ENCODE measurements at places on chromosomes 3 and 15.
A peak's percentile ranks its signal among the peaks of the same experiment; 100 is the strongest.

DNA sequence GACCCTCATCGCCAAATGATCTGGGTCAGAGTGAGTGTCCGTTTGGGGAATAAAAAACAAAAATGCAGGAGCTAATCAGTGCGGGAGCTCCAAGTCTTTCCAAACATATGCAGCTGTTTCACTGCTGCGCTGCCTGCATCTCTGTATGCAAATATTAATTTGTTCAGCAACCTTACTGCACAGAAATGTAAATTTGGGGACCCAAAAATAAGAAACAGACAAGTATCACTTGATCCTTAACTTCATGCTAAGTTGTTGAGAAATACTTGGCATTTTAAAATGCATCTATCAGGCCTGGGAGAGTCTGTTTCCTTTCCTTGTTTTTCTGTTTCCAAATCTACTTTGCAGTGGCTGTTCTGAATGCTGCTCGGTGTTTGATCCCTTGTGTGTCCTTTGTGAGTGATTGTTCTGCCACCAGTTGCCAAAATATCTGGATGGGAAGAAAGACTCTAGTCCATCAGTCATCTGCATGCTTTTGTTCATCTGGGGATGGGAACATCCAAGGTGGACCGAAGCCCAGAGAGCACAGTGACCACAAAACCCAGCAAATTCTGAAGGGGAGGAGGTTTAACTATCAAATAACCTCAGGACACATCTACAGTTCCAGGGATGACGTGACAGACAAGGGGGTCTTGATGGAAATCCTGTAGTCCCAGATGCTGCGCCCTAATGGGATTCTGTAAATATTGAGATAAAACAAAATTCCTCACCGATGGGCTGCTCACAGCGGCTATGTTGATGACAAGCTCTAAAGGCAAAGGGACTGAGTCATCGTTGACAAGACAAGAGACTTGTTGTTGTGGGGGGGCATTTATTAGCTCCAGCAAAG, 199.5 kb upstream of the WNT5A start:
- no peak for DNase-seq

DNA sequence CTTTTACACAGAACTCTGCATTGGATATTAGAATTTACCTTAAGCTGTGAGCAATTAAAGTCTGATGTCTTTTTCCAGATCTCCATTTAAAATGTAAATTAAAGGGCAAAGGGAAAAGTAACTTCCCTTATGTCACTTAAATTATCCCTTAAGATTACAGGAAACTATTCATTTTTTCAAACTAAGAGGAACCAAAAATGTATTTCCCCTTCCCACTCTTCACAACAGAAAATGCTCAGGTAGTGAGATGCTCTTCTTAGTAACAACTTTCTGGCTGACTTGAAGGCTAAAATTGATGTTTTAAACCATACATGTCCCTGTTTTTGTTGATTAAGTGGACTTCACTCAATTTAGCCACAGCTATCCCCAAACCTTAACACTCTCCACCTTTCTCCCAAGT, 17.6 kb downstream of the RSL24D1 start:
- no peak for DNase-seq

- DNase-seq = no peak
Observed at GRCh38 chr3:30084316-30084715, 522.1 kb upstream of the TGFBR2 start.

DNA sequence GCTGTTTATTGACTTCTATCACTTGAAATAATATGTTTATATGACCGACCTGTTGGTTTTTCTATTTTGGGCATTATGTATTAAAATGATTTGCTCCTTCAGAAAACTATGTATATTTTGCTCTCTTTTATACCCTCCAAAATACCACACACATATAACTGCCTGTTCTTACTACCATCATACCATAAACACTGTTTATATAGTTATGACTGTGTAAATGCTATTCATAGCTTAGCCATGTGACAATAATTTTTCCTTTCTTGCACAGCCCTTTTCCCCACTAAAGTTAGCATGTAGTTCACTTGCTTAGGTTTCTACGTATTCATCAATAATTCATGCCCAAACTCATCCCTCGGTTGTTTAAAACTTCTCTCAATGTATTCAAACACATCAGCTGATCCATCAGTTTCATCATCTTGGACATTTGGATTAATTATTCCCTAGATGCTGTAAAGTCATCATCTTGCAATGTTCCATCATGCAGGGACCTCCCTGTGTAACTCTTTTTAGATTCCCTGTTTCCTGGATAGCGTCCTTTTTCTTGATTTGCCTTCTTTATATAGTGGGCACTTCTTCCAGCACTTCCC, 8.2 kb upstream of the RYK start:
- DNase-seq = no peak

DNA sequence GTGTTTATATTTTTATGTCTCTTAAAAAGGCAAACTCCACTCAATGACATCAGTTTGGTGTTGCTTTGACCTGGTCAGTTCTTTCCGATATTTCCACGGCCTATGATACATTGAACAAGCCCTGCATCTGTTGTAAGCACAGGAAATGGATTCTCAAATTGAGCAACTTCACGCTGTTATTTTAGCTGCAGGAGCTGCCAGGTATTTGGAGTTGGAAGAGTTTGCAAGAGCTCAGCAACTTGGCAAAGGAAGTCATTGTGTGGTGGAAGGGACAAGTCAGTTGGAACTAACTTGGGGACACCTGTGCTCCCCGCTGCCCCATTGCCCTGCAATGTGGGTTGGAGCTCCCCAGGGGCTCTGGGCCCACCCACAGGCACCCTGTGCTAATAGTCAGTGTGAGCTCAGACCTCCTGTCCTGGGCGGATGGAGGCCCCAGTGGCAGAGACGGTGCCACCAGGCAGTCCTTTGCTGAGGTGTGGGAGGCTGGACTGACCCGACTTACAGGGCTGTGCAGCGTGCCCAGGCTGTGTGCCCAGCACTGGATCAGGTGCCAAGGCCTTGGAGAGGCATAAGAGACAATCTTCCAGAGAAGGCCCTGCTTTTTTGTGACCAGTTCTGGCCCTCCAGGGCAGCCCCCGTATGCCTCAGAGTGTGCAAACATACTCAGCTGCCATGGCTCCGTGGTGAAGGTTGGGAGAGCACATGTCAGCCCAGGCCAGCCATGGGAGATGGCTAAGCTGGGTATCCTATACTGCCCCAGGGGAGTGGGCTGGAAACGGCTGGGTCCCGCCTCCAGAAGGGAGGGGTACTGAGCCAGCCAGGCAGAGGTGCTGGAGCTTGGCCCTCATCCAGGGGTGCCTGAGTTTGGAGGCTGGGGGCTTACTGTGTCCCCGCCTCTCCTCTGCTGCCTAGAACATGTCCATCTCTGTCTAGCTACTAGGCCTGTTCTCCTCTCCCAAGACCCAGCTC, 43.5 kb downstream of the KY start:
- DNase-seq = no peak

- DNase-seq = no peak
Observed at GRCh38 chr15:52069559-52069958, 43.0 kb downstream of the BCL2L10 start.

GRCh38 chr3:160475153-160475552, 25.6 kb upstream of the TRIM59 start:
- no peak for DNase-seq

DNA sequence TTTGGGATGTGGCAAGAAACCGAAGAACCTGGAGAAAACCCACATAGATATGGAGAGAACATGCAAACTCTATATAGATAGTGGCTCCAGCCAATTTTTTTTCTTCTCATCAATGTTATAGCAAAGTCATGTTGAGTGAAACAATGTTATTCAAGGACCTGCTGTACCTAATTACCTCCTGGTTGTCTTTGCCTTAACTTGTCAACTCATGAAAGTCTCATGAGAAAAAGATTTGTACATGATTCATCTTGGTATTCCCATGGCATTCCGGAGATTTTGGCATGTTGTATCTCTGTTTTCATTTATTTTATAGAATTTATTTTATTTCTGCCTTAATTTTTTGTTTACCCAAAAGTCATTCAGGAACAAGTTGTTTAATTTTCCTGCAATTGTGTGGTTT, 303.8 kb upstream of the CDIN1 start:
- DNase-seq = no peak

GRCh38 chr15:31847961-31848360, 182.4 kb upstream of the CHRNA7 start:
- DNase-seq = no peak

DNA sequence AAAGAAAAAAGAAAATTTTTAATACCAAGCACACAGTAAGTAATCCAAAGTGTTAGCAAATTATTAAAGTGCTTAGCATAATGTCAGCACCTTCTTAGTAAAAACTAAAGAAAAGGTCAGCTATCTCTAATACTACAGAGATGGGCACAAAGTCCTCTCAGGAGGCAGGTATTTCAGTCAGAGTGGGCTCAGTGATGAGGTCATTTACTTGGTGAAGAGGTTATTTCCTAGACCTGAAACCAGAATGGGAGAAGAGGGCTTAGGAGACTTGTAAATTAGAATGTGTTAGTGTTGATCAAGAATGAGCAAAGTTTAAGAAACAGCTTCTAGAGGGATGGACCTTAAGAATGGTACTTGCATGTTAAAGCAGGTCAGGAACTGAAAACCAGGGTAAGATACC, 8.7 kb upstream of the PKM start:
- no peak for DNase-seq

GRCh38 chr15:34079904-34080303, 21.8 kb downstream of the EMC7 start:
- no peak for DNase-seq

GRCh38 chr3:194028434-194029004, 107.4 kb upstream of the HES1 start:
- no peak for DNase-seq

GRCh38 chr3:114361391-114361790, 67.6 kb downstream of the TIGIT start:
- no peak for DNase-seq

- DNase-seq = no peak
Observed at GRCh38 chr3:176766862-176767261, 430.4 kb downstream of the TBL1XR1 start.

DNA sequence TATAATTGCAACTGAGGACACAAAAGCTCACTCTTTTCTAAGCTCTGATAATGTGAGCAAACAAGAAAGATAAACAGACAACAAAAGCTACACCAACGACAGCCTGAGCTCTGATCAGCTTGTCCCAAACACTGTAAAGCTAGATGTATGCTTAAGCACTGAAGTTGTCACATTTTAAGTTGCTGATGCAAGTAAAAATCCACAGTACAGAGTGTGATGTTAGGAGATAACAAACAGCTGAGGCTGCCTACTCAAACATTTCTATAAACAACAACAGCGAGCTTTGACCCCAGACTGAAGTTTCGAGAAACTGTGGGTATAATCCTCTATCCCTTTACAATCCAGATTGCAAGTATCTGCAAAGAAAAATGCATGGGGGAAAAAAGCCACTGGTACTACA, 10.7 kb downstream of the MTHFS start:
- DNase-seq = no peak

GRCh38 chr15:76206325-76206976, 104.8 kb downstream of the ETFA start:
- peak; percentile 2 for DNase-seq

- DNase-seq = no peak
Observed at GRCh38 chr3:16378415-16378814, 113.4 kb downstream of the OXNAD1 start.

GRCh38 chr15:66654739-66655375, 47.2 kb upstream of the SMAD6 start:
- DNase-seq = no peak

DNA sequence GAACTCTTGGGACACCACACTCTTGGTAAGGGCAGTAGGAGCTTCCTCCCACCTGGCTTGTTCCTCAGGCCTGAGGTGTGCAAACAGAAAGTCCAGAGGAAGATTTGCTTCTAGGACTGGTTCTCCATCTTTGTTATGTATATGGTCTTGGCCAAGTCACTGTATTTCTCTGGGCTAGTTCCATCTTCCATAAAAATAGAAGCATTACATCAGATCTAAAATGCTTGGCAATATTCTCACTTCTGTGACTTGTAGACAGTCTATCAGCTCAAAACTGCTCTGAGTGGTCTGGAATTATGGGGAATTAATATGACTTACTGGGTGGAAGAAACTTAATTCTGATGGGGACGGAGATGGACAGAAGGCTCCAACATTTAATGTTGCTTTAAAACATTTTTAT, 55.2 kb downstream of the TMEM108 start:
- no peak for DNase-seq

DNA sequence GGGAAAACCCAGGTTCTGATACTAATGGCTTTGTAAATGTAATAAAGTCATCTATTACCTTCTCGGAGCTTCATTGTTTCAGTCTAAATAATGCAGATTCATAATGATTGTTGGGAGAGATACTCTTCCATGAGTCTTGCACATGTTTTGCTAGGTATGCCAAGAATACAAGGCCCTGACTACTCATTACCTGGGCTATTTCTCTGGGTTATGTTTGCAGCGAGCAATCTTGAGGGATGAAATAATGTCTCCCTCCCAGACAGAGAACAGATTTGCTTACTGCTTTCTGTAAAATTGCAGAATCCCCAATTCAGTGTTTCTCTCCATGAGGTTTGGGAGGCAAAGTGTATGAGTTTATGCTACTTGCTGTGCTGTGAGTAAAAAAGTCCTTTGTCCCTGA, 6.2 kb upstream of the CLASP2 start:
- DNase-seq = no peak

- DNase-seq = no peak
Observed at GRCh38 chr3:147914532-147914931, 505.4 kb downstream of the ZIC1 start.

GRCh38 chr3:112365035-112365434, 32.1 kb downstream of the CD200 start:
- DNase-seq = no peak

GRCh38 chr3:151265866-151266265, 12.5 kb downstream of the P2RY14 start:
- DNase-seq = no peak

DNA sequence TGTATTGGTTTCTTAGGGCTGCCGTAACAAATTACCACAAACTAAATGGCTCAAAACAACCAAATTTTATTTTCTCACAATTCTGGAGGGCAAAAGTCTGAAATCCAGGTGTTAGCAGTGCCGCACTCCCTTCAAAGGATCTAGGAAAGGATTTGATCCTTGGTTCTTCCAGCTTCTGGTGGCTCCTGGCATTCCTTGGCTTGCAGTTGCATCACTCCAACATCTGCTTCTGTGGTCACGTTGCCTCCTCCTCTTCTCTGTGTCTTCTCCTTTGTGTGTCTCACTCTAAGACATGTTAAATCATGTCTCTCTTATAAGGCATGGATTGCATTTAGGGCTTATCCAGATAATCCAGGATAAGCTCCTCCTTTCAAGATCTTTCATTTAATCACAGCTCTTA, 262.2 kb downstream of the MEX3B start:
- no peak for DNase-seq

DNA sequence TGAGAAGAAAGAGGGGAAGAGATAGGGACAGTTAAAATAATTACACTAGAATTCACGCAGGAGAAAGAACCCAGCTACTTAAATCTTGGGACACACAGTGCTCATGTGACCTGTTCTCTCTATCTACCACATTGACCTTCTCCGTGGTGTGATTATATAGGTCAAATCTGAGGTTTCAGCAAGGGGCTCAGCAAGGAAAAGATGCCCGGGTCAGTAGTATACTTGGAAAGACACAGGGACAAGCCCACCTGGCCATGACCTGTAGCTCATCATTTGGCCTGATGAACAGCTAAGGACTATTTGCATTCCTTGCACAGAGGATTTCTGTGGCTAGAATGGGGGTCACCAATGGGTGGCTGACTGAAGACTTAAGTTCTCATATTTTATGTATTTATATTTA, 71.9 kb downstream of the SSR3 start:
- no peak for DNase-seq

- no peak for DNase-seq
Observed at GRCh38 chr3:52181543-52181942, 16.4 kb upstream of the ALAS1 start.

GRCh38 chr3:31265646-31266428, 266.9 kb upstream of the STT3B start:
- DNase-seq = no peak

GRCh38 chr3:156527060-156527459, 27.9 kb downstream of the SSR3 start:
- no peak for DNase-seq
